ENCODE measurements at places on chromosomes 2 and 18. TPM values are rescaled to one million over a fixed set of nuclear protein-coding genes. Genes with fewer than 3 reads are reported as not detected.

The CELF4 gene
- total RNA-seq = 7.8 TPM

The EGR4 gene
- 0.81 TPM for total RNA-seq

The RALBP1 gene
- 69.7 TPM for total RNA-seq

The CNOT9 gene
- total RNA-seq = 54.2 TPM

The UGT1A8 gene
- not detected for total RNA-seq

The DCDC2C gene
- total RNA-seq = not detected

The MOB1A gene
- total RNA-seq = 116 TPM

The SPATA3 gene
- not detected for total RNA-seq

The CRACDL gene
- 24.3 TPM for total RNA-seq
